ENCODE measurements at places on chromosomes 6 and 20.

- DNase-seq, result no peak
Measured at GRCh38 chr20:59438201-59438600, 137.8 kb downstream of the EDN3 start.

DNA sequence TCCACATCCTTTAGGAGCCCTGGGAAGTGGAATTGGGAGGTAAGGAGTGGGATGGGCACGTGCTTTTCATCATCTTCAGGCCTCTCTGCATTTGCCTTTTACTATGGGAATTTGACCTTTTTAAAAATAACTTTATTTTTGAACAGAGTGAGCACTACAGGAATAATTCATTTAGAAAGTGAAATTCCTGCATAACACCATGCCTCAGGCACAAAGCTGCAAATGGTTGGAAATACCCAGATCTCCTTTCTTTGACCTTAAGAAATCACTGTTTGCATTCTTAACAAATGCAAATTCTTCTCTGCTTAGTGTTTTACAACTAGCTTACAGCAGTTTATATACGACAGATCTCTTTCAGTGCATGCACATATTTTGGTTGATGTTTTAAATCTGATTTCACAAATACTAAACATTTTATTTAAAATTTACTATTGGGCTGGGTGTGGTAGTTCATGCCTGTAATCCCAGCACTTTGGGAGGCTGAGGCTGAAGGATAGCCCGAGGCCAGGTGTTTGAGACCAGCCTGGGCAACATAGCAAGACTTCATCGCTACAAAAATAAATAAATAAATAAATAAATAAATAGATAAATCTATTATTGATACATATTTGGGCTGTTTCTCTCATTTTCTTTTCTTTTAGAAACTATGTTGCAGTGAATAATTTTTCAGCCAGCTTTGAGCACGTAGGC, 24.5 kb downstream of the CST8 start:
- no peak for DNase-seq

GRCh38 chr6:152271776-152272464, 365.2 kb downstream of the SYNE1 start:
- no peak for DNase-seq

- no peak for DNase-seq
Measured at GRCh38 chr6:43097098-43097489, 21.0 kb downstream of the PTK7 start.

DNA sequence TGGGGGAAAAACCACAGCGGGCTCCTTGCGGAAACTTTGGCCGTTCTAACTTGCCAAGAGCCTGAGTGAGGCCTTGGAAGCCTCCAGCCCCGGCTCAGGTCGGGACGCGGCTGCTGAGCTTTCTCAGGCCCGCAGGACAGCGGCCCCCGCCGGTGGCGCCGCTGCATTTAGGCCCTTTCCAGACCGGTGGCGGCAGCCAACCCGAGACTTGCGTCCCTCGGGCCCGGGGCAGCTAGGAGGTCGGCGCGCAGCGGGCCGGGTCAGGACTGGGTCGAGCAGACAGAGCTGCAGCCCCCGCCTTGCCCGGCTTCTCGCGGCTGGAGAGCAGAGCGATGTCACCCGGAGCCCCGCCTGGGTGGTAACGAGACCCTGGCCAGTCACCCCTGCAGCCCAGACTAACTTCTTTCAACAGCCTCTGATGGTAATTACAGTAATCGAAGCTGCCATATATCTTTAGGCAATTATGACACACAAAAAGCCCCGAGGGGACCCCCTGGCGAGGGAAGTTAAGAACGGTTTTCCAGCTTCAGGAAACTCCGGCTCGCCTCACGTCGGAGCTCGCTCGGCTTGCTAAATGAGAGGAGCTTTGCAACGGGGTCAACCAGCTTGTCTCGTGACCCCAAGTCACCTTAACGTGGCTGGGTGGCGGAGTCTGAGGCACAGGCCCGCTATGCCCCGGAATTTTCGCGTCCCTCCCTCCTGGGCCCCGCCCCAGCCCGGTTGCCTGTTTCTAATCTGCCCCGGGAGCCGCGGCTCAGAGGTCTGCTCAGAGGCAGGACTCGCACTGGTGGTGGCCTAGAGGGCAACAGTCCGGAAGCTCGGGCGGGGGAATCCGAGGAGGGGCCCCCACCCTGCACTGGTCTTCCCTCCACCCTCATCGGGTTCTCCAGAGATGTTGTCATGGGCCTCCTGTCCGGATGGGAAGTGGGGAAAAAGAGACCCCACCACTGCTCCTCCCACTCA, 3.0 kb downstream of the NR2E1 start:
- no peak for DNase-seq

DNA sequence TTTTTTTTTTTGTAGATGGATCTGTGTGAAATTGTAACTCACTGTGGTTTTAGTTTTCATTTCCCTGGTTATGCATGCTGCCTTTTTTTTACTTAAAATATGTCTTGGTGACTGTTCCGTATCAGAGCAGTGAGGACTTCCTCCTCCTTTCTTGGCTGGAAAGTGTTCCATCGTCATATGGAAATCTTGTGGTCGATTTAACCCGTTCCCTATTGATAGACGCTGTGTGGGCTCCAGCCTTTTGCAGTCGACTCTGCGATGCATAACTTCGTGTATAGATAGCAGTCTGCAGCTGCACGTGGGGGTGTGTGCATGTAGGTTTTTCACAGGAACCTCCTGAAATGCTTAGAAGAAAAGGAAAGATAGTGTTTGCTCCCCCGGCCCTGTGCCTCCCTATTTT, 28.1 kb upstream of the PNPLA1 start:
- no peak for DNase-seq

DNA sequence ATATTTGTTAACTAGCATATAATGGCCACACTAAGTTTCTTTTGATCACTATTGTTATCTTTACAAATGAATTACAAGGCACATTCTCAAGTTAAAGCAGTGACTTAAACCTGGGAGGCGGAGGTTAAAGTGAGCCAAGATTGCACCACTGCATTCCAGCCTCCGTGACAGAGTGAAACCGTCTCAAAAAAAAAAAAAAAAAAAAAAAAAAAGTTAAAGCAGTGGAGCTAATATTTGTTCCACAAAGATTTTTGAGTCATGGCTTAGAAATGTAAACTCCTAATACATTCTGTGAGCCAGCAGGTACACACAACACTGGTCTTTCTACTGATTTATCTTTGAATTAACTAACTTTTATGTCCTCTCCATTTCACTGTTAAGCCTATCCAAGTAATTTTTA, 221.7 kb upstream of the HTR1E start:
- DNase-seq, result no peak

GRCh38 chr6:159035891-159036290, 8.9 kb downstream of the TAGAP start:
- DNase-seq, result no peak

DNA sequence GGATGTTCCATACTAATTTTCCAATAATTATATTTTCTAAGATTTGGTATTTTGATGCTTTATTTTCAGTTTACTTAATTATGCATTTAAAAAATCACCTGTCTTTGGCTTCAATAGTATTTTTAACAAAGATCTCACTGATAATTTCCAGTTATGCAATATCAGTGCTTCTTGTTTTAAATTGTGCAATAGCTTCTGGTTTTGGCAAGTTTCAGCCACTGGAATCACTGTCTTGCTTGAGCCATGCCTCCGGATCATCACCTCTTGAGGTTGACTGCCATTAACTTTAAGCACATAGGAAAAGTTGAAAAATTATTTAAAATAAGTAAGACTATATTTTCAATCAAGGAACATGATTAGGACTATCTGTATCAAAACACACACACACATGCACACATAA, 1242.1 kb downstream of the HACE1 start:
- no peak for DNase-seq

DNA sequence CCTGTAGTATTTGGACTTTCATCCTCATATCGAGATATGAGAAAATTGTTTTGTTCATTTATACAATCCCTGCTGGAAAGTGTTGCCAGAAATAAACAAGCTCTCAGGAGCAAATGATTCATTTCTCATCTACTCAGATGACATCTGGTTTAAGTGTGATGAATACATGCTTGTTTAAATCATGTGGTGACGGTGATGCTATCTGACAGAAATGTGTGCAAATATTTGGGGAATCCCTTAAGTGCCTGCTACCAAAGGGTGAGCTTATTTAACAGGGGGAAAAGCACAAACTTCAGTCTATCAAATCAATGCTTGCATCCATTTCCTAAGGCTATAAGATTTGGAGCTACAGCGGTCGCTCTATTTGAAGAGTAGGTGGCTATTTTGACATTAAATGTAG, 368.3 kb upstream of the SASH1 start:
- no peak for DNase-seq

- DNase-seq, result no peak
Measured at GRCh38 chr6:152625213-152625612, 11.9 kb downstream of the SYNE1 start.

DNA sequence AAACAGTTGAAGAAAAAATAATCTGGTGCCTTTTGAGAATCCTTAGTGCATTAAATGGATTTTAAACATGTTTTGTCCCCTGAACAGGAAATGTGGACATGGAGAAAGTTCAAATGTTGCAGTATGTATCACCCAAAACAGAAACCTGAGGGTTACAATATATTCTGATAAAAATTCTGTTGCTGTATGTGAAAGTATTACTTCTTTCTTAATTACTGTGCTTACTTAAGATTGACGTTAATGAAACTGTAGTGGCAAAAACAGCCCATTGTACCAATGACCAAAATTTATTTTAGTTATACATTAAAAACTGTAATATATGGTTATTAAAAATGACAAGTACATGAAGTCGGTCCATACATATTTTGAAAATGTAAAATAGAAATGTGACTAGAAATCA, 100.6 kb downstream of the PRDM1 start:
- no peak for DNase-seq

DNA sequence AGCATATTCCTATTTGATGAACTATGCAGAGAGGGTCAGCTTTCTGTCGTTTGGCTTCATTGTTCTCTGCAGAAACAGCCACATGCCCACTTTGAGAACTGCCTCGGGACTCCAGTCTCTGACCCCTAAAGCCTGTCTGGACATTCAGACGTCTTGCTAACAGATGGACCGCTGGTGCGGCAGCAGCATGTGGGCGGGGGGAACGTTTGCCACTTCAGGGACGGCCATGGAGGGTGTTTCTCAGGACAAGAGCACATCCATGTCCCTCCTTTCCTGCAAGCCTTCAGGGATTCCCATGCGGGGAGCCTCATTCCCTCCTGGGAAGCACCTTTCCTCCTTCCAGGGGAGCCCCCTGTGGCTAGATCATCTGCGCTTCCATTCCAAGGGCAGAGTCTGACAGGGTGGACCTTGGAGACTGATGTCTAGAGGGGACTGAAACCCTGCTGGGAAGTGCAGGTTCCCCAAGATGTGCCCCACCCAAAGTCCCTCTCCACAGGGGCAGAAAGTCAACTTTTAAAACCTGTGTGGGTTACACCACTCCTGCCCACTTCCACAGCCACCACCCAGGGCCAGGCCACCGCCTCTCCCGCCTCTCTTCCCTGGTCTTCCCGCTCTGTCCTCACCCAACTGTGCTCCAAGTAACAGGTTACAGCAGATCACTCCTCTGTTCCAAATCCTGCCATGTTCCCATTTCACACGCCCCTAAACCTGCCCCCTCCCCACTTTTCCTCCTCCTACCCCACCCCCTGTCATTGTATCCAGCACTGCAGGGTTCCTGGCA, 94.8 kb upstream of the PMEPA1 start:
- DNase-seq, result no peak

GRCh38 chr6:50271817-50272216, 222.1 kb upstream of the DEFB112 start:
- DNase-seq, result no peak

DNA sequence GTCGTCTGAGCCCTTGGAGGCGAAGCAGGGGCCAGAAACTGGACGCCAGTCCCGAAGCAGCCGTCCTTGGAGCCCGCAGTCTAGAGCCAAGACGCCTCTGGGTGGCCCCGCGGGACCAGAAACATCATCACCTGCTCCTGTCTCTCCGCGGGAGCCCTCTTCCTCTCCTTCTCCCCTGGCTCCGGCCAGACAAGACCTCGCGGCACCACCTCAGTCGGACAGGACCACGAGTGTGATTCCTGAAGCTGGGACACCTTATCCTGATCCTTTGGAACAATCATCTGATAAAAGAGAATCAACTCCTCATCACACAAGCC, 416 bp downstream of the RSPH4A start:
- DNase-seq, result no peak

DNA sequence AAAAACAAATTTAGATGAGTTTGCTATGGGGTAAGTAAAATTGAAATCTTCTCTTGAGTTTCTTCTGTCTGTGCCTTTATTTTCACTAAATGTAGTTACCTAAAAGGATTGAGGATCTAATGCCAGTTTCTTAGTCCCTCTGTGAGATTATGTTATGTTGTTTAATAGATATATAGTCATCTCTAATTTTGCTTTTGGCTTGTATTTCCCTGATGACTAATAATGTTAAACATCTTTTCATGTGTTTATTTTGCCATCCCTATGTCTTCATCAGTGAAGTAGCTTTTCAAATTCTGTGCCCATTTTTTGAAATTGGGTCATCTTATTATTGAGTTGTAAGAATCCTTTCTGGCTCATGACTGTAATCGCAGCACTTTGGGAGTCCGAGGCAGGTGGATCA, 13.7 kb downstream of the QRSL1 start:
- no peak for DNase-seq

DNA sequence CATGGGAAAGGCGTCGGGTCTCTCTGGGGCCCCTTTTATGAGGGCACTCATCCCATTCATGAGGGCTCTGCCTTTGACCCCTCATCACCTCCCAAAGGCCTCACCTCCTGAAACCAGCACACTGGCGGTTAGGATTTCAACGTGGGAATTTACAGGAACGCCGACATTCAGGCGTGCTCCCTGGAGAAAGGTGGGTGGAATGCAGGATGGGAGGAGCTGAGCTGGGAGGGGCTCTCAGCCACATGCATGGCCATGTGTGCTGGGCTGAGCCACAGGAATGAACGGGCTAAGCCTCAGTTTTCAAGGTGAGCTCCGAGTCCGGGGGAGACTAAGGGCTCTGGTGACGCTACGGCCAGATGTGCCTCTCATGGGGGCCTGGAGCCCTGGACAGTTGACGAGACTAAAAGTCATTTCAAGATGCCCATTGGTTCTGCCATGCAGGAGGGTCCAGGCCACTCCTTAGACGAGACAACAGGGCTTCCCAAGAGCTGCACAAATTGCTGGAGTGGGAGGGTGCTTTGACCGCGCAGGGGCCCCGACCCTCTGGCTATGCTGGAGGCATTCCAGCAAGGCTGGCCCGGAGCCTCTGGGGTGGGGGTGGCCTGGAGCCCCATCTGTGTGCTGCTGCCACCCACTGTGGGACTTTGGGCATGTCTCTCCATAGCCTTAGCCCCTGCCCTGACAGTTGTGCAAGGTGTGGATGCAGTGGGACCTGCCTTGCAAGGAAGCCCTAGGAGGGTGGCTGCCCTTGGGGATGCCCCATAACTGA, 3.8 kb upstream of the ARFGAP1 start:
- DNase-seq, result no peak
